ENCODE measurements at places on chromosomes 1 and 21.

- DNase-seq, result no peak
Observed at GRCh38 chr21:27171707-27172106, 204.8 kb upstream of the ADAMTS5 start.

- no peak for DNase-seq
Observed at GRCh38 chr1:154877370-154877974, 7.4 kb upstream of the KCNN3 start.

DNA sequence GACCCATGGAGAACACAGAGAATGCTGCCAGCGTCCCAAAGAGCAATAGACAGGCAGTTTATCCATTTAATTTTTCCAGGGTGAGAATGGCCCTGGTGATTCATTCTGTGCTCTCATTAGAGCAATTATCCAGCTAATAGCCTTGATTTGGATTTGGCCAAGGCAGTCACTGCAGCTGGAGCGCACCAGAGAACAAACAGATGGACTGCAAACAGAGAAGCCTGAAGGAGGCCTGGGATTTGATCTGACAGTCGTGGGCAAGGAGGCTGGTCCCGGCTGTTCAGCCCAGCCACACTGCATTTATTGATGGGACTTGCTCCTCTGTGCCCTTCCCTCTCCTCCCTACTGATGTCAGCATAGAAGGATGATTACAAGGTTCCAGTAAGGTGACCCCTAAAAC lies 353.9 kb upstream of the C1orf174 start:
- DNase-seq, result no peak

DNA sequence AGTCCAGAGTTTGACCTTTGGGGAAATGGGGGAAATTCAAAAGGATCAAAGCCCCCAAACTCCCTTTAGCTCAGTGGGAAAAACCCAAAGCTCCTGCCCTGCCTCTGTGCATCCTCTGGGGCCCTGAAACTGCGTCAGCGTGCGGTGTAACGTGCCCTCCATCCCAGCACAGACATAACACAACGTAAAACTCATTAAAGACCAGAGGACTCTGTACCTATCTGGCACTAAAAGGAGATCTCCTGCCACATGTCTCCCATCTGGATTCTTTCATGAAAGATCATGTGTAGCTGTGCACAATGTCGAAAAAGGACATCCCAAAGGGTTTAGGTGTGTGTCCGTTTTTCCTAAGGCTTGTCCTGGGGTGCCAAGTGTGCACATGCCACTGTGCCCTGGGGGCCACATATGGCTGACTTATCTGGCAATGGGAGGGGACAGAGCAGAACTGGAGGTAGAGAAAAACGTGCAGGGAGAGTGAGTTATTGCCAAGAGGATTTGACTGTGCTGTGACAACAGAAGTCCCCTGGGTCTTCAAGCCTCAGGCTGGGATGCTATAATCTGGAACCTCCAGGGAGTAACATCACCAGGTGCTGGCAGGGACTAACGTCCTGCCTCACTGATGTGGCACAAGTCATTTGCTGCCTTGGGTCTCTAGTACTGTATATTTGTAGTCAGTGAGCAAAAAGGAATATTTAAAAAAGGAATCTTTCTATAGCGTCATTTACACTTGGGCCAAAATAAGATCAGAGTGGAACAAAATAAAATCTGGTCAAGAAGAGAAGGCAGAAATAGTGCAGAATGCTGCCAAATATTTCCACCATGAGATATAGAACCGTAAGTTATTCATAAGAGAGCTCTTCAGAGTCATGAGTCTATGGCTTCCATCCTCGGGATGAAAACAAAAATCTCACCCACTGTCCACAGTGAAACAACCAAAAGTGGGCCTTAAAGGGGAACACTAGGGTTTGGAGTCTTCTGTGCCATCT lies 52.3 kb downstream of the ITPKB start:
- no peak for DNase-seq

DNA sequence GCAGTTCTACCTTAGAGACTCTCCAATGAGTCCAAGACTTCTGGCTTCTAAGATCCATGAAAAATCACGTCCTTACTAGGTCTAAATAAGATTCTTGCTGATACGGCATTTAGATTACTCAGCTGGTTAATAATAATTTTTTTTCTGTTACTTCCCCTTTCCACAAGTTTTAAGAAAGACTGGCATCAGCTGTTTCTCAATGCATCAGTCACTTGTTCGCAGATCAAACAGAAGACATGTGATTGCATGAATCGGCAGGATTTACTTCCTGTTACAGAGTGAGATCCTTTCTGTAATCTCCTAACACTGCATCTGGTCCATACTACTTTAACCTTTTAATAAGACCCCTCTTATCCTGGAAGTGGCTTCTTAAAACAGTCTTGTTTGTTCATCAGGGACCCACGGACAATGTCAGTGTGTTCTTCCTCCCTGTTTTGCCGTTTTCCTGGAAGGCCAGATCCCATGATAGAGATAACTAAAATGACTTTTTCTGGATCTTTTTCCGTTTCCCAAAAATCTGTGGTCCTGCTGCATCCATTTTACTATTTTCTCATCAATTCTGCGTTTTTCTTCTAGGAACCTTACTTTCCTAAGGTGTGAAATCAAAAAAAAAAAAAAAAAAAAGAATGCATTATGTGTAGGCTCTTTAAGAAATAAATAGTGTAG lies 6.1 kb downstream of the NPL start:
- no peak for DNase-seq

DNA sequence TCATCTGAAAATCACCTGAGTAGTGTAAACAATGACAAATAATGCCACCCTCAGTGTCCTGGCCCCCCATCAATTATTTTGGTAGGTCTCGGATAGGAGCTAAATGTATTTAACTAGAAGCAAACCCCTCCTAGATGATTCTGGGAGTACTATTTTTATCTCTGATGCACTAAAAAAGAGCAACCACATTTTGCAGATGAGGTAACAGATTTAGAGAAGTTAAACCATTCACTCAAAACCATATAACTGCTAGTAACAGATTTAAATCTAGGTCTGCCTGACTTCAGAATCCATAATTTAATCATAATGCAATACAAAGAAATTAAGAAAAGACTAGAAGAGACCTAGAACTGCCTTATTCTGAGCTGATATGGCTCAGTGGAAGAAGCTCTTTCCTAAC lies 17.3 kb upstream of the PTCH2 start:
- DNase-seq, result no peak

DNA sequence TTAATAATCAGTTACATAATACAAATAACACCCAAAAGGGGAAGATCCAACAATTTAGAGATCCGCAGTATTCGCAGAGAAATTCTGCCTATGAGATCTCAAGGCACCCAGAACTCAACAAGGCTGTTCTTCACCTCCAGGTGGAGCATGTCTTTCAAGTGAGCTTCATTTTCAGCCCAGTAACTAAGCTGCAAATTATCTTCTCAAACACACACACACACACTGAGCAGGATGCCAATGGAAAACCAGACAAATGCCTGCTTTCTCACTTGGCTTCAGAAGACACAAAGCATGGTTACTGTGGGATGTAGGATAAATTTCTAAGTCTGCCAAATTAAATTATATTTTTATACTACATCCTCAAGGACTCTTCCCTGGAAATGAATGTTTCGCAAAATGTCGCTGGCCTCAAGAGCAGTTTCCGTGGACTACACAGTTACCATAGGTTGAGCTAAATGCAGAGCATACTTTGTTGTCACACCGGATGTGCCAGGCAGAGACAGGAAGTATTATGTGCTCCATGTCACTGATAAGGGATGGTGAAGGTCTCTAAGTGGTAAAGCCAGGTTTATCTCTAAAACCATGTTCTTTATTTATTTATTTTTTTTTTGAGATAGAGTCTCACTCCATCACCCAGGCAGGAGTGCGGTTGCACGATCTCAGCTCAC lies 30.3 kb downstream of the UBR4 start:
- no peak for DNase-seq

DNA sequence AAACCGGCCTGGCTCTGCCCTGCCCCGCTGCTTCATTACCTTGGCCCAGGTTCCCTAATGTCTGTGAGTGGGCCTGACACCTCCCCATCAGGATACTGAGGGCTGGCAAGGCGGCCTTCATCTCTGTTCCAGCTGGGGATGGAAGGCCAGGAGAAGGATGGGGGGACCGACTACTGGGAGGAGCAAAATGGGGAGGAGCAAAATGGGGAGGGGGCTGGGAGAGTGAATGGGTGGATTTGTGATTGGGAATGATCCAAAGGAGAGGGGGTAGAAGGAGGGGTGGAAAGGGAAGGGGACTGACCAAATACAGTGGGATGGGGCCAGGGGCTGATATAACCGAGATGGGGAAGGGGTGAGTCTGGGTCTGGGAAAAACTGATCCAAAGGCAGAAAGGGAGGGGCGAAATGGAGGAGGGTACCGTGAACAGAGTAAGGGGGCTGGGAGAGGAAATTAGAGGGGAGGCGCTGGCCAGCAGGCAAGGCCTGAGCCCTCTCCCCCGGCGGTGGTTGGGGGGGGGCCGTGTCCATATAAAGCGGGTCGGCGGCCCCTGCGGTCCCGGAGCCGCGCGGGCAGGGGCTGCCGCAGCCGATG lies at the start of gene FOXE3:
Gene FOXE3 (plus strand): TSS at position 558 of the 591 bp plus-strand sequence. CDS start 31 bp downstream, at position 589.
- DNase-seq, result no peak

DNA sequence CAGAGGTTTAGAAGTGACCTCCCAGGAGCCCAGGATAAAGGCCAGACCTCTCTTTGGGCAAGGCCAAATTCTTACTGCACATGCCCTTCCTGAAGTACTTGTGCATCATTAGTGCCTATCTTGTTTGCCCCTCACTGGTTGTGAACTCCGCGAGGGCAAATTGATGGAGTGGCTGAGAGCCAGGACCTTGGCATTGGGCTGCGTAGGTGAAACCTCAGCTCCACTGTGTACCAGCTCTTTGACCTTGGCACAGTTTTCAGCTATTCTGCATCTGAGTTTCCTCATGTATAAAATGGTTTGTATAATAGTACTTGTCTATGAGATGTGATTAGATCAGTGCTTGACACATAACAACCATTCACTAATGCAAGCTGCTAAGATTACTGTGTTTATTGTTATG lies 11.5 kb downstream of the OTUD3 start:
- no peak for DNase-seq

- DNase-seq, result no peak
Observed at GRCh38 chr1:80915491-80915890, 885.2 kb upstream of the ADGRL2 start.

GRCh38 chr1:234303231-234303630 lies 70.0 kb upstream of the COA6 start:
- DNase-seq, result no peak

GRCh38 chr1:185291159-185291558 lies 25.9 kb downstream of the IVNS1ABP start:
- DNase-seq, result no peak

DNA sequence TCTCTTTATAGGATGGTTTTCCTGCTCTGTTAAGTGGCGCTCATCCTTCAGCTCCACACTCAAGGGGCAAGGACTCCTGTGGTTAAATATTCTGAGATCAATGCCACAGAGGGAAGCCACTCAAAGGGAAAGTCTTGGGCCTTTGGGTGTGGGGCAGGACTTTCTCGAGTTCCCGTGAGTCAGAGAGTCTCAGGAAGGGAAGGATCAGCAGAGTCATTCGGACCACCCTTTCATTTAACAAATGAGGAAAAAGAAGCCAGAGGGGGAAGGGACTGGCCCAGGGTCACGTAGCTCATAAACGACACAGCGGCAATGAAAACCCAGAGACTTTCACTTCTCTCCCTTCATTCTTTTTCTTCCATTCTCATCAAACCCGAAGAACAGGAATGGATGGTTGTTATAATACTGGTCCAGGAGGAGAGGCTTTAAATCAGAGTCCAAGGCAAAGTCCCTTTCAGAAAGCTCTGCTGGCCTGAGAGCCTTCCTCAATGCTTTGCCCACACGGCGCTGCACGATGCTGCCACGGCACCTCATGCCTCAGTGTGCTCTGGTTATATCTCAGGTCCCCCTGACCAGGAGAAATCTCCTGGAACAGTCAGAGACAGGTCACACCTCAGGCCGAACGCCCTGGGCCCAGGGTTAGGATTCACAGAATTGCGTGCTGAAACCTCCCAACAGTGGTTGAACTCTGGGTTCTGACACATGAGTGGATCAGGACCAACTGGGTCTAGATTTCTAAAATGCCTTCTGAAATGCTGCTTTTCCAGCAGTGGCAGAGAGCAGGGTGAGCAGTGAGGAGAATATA lies 65.3 kb downstream of the TENT5C start:
- DNase-seq, result no peak

GRCh38 chr1:168054117-168054516 lies 82.6 kb downstream of the GPR161 start:
- no peak for DNase-seq

DNA sequence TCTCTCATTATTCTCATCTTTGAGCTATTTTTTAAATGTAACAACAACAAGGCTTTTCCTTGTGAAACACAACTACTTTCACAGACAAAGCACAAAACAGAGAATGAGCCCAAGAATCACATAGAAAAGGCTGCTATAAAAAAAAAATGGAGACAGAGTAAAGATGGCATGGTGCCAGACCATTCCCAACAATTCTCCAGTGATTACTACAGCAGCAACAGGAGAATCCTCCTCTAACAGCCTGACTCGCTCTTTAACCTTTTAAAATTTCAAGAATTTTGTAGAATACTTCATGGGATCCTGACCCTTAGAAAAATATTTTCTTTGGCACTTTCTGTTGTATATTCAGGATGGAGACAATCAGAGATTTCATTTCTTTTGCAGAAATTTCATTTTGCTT lies 3.8 kb upstream of the BCAS2 start:
- no peak for DNase-seq

DNA sequence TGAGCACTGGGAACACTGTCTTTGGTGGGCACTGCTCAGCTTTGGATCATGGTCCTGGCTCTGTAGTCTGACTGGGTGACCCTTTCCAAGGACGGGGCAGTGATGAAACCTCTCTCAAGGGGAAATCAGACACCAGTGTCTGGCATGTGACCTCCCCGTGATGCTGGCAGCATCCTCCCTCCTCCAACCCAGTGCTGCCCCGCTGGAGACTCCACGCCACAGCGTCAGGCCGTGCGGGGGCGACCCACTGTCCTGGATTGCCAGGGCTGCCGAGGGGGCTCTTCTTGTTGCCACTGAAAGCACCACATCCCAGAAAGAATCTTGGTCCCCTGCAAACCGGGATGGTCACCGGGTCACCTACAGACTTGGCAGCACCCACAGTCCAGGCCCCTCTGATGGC lies 146.4 kb upstream of the ARHGEF16 start:
- no peak for DNase-seq

DNA sequence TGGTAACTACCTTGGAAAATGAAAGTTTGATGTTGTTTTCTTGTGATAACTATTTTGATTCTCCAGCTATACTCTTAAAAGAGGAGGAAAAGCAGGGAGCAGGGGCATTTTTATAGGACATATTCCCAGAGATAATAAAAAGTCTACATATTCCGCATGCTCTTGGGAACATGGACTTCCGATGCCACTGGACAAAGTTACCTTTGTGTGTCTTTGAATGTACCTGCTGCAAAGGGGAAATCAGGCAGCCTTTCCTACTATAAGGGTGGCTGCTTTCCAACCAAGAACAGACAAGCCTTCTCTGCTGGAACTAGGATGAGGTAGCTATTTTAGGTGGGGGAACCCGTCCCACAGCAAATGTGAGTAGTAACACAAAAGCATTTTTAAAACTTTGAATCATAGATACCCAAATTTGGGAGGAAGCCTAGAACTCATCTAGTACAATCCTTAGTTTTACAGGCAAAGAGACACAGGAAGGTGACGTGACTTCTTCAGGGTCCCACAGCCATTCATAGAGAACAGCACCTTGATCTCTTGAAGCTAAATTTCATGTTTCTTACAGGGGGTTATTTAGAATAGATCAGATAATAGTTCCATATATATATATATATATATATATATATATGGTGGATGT lies 179.9 kb downstream of the FASLG start:
- no peak for DNase-seq

All from NCI-H748 treated with DMSO at 0.1 percent for 48 hours (cell line).